Lower lobe of right lung (tissue), 2 donors: ENCODE measurements at places on chromosomes 2 and 18. TPM values are rescaled to one million over a fixed set of nuclear protein-coding genes. Genes with fewer than 3 reads are reported as not detected.

The HOXD10 gene
- total RNA-seq: not detected

The STEAP3 gene
- 18.3 TPM for total RNA-seq

The SDC1 gene
- total RNA-seq: 90.0 TPM

GRCh38 chr18:77146249-77147080 lies 13.9 kb upstream of the MBP start:
- DNase-seq: no peak

DNA sequence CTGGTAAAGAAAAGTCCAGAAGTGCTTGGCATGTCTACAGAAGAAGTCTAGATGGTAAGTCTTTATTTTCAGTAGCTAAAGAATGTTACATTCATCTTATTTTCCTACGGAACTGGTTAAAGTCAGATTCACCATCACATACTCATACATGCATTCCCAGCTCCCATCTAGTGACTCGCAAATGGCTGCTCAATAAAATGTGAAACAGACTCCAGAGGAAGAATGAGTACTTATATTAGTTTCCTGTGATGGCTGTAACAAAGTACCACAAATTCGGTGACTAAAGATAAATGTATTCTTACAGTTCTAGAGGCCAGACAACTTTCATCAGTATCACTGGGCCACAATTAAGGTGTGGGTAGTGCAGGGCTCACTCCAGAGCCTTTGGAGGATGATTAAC lies 797.2 kb downstream of the SATB2 start:
- no peak for DNase-seq

DNA sequence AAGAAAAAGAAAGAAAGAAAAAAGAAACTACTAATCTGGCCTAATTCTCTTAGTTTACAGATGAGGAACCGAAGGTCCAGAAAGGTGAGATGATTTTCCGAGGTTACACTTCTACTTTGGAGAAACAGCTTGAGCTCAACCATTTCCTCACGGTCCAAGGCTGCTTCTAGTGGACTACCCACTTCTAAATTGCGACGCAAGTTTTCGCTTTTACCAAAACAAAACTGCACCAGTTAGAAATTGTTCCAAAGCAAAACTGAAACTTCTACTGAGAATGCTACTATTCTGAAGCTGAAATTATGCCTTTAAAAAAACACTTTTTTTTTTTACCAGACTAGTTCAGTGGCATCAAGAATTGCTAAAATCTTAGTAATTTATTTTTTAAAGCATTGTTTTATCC lies 101.6 kb downstream of the INO80D start:
- DNase-seq: no peak

DNA sequence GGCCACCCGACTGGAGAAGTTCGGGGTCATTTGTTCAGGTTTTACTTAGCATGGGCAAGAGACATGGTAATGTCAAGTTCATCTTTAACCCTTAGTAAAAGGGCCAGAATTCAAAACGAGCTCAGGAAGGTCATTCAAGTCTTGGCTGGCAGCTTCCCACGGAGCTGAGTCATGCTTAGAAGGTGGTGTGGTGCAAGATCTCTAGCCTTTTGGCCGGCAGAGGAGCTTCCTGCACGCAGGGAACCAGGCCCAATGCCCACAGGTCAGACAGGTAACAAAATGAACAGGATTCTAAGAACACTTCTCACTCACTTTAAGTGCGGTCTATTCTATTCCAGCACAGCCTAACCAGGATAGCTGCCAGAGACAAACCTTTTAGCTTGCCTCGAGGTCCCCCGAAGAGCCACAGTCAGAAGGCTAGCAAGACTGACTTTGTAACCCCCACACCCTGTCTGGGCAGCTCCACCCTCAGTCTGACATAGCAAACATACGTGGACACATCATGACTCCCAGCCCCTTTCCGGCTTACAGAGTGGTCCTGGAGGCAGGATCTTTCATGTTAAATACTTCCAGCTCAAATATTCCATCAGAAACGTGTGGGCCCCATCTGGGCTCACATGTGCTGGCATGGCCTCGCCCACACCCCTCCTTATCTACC lies 292.7 kb downstream of the BCL11A start:
- DNase-seq: peak; percentile 70

DNA sequence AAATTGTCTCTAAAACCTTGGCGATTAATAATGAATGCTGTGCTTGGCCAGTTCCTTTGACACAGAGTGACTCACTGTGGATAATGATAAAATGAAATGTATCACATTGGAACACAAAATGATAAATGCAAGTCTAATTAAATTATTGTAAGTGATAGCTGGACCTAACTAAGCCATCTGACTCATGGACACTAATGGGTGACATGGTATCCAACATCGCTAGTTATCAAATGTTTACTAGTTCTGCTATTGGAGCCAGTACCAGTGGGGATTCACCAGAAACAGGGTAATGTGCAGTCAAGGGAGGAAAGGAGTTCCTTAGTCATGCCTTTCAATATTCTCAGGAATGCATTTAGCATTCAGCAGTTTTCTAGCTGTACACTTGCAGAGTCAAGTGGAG lies 736.3 kb upstream of the ACVR2A start:
- no peak for DNase-seq

DNA sequence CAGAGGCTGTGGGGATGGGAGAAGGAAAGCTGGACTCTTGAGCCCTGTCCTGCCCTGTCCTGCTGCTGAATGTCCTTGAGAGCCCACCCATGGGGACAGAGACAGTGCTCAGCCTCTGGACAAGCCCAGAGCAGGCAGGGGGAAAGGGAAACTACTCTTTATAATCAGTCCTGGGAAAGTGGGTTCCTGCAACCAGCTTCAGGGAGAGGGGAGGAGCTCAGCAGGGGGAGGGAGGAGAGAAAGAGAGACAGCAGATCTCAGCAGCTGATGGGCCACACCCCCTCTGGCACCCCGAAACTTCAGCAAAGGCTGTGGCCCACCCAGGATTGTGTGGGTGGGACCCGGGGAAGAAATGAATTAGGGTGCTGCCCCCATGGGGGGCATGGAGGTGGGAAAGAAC lies 11.6 kb downstream of the ECEL1 start:
- peak; percentile 11 for DNase-seq

- DNase-seq: no peak
These were observed 57.6 kb downstream of the CCDC102B start for GRCh38 chr18:68855491-68855890.

- DNase-seq: no peak
These were observed 1.9 kb downstream of the TANC1 start for GRCh38 chr2:158970241-158970751.
